ENCODE measurements at places on chromosomes 3 and 15.

GRCh38 chr3:189531271-189531670, 99.9 kb upstream of the TP63 start:
- no peak for DNase-seq

GRCh38 chr3:49805367-49805782, 2.3 kb downstream of the INKA1 start:
- DNase-seq, result no peak

DNA sequence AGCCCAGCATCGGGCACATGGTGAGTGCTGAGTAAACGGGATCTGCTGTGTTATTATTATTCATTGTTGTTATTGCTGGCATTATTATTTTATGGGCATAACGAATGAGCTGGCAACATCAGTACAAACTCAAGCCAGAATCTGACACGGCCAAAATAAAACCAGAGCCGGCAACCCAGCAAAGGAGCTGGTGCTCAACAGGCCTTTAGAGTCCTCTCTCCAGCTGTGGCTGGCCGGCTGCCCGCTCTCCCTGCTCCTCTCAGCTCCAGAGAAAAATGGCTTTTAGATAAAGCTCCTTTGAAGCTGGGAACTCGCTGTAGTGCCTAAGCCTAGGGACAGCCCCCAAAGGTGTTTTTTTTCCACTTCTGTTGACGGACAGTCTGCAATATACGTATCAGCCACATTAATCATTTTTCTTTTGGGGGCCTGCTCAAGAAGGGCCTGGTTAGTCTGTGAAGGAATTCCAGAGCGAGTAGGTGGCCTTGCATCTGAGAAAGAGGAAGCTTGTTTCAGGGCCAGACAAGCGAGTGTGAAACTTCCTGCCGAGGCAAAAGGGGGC, 193.9 kb upstream of the UBE2E1 start:
- DNase-seq, result no peak

DNA sequence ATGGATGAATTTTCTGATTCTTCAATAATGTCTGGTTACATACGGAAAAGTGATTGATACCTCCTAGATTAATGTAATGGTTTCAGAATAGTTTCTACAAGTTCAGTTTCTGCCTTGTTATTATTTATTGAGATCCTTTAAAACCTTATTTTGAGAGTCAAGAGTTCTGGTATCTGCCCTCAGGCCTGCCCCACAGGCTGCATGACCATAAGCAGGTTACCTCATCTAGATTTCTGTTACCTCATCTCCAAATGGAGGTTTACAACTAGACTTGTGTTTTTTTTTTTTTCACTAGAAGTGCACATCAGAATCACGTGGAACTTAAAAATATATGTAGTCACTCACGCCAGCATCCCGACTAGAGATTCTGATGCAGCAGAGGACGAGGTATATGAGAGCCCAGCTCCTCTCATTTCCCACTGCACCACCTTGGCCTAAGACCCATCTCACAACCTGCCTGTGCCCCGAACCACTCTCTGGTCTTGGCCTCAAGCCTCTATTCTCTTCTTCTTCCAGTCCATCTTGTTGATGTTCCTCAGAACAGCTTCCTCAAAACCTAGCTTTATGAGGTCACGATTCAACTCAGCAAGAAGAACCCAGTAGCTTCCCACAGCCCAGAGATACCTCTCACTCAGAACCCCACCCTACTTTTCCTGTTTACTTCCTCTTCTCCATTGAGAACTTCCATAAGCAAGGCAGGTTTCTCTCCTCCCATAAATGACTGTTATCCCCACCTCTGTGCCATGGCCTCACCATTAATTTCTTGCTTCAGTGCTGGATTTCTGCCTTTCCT, 353.4 kb downstream of the CHST2 start:
- no peak for DNase-seq

- no peak for DNase-seq
Measured at GRCh38 chr3:13718436-13718835, 161.4 kb downstream of the WNT7A start.

- no peak for DNase-seq
Measured at GRCh38 chr3:138051947-138052802, 42.2 kb downstream of the CLDN18 start.

DNA sequence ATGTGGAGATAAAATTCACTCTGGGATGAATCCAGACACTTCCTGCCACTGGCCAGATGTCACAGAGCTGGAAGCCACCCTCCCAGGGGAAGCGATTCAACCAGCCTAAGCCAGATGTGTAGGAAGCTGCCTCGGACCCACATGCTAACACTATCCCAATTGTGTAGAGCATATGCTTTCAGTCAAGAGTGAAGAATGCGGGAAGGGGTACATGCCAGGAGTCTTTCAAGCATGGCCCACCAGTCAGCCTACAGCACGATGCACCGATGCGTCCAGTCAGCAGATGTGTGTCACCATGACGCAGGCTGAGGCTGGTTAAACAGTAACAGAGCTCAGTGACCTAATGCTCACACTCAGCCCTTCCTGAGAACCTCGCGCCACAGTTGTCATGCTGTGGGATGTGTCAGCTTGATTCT, 38.8 kb upstream of the BNC1 start:
- DNase-seq, result no peak

Measured in stimulated activated CD8-positive, alpha-beta memory T cell treated with anti-CD3 and anti-CD28 coated beads, Interleukin-4, amount 100 ng/mL, for 1 hour (primary cell).